ENCODE measurements at places on chromosomes 2 and 18.

GRCh38 chr2:52312486-52312885, 1280.6 kb upstream of the NRXN1 start:
- no peak for DNase-seq

- no peak for DNase-seq
Observed at GRCh38 chr18:79343567-79344207, 52.0 kb upstream of the NFATC1 start.

DNA sequence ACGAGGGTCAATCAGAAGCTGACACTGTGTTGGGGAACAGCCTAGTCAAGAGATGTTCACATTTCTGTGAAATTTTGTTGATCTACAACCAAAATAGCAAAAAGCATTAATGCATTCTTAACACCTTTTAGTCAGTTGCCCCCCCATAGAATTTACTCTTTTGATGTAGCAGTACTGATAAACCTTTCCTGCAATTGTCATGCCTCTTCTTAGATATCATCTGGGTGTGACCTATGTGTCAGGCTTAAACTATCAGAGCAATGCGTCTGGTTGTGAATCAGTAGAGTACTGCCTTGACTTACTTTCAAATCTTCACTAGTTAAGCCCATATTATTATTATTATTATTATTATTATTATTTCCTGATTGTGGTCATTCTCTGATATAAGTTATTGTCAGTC, 61.9 kb downstream of the GREB1L start:
- DNase-seq, result no peak

GRCh38 chr2:96537734-96538486, 1.4 kb downstream of the ARID5A start:
- DNase-seq, result no peak

DNA sequence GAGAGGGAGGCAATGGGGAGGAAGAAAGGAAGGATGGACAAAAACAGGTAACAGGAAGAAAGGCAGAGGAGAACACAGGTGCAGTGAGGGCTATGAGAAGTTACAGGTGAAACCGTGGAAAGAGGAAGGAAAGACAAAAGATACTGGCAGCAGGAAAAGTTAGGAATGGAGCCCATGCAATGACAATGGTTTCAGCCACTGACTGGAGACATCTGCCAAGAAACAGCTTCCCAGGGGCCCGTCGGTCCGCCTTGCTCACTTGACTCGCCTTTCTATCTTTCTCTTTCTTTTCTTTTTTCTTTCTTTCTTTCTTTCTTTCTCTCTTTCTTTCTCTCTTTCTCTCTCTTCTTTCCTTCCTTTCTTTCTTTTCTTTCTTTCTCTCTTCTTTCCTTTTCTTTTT, 37.5 kb downstream of the ST8SIA5 start:
- no peak for DNase-seq

GRCh38 chr2:168632709-168633121, 169.7 kb upstream of the NOSTRIN start:
- DNase-seq, result no peak

GRCh38 chr18:79540904-79541282, 138.7 kb upstream of the CTDP1 start:
- DNase-seq, result no peak

- DNase-seq, result no peak
Observed at GRCh38 chr18:77086034-77086433, 46.5 kb downstream of the MBP start.

- DNase-seq, result no peak
Observed at GRCh38 chr2:120446236-120447126, 100.5 kb downstream of the INHBB start.

DNA sequence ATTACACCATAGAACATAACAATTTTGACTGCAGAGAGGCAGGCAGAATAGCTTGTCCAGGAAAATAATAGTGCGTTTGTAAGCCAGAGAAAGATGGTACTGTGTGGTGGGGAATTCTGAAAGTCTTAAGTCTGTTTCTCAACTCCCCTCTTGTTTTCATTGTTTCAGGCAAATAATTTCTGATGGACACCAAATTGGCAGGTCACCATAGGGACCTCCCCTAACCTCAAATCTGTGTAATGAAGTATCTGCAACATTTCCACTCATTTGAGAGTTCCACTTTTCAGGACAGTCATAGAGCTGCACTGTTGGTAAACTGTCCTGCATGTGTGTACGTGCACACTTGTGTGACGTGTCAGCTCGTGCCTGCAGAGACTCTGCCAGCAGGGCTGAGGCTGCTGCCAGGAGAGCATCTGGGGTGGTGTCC, 195.6 kb downstream of the AGAP1 start:
- DNase-seq, result no peak

All from stimulated activated CD8-positive, alpha-beta memory T cell treated with anti-CD3 and anti-CD28 coated beads, Interleukin-15, amount 100 ng/mL, for 24 hours (primary cell).